ENCODE measurements at places on chromosomes 6 and 20.
A peak's percentile ranks its signal among the peaks of the same experiment; 100 is the strongest.

GRCh38 chr6:108777536-108777935 lies 70.7 kb upstream of the ARMC2 start:
- DNase-seq, result no peak

GRCh38 chr6:36679043-36679833 lies 724 bp downstream of the CDKN1A start:
- peak; percentile 44 for DNase-seq

DNA sequence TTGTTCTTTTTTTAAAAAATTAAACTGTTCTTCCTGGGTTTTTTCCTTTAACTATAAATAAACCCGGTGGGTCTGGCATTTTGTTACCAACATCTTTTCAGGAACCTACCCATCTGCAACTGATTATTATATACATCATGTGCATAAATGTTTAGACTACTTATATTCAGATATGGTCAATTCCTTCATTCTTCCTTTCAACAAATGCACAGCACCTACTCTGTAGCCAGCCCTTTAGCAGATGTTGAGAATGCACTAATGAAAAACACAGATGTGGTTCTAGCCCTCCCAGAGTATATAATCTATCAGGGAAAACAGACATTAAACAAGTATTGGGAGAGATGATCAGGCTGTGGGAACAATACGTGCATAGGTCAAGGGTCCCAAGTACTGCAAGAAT lies 237.1 kb downstream of the UST start:
- no peak for DNase-seq

- peak; percentile 45 for DNase-seq
Observed at GRCh38 chr20:34581341-34582184, 23.0 kb downstream of the MAP1LC3A start.

GRCh38 chr20:50590348-50590664 lies 80.1 kb downstream of the PTPN1 start:
- no peak for DNase-seq

DNA sequence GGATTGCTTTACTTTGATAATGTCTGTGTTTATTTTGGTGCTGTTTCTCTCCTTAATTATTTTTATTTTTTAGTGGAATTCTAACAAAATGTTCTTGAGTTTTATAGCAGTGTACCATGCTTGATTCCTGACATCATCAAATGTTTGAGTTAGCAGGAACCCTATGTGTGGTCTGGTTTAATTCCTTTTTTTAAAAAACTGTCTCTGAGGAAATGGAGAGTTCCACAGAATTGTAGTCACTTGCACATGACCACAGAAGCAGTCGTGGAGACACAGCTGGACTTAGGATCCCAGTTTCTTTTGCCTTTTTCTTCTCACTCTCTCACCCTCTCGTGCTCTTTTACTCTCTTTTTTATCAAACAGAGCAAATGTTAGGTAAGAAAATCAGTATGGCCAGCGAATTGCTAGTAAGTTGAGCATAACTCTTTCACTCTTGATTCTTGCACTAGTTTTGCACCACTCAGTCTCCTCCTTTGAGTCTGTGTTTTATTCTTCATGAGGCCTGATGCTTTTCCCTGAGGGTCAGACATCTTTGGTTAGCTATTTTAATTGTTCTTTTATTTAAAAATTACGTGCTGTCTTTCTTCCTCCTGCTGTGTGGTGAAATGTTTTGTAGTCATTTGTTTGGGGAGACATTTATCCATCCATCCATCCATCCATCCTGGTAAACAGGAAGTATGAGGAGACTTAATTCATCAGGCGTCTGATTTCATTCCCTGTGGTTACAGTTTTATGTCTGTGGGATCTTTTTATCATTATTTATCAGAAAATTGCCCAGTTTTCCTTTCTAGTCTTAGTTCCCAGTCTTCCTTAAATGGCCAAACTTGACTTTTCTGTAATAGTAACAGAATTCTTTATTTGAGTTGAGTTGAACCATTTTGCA lies 83.0 kb downstream of the SCAF8 start:
- DNase-seq, result peak; percentile 38

DNA sequence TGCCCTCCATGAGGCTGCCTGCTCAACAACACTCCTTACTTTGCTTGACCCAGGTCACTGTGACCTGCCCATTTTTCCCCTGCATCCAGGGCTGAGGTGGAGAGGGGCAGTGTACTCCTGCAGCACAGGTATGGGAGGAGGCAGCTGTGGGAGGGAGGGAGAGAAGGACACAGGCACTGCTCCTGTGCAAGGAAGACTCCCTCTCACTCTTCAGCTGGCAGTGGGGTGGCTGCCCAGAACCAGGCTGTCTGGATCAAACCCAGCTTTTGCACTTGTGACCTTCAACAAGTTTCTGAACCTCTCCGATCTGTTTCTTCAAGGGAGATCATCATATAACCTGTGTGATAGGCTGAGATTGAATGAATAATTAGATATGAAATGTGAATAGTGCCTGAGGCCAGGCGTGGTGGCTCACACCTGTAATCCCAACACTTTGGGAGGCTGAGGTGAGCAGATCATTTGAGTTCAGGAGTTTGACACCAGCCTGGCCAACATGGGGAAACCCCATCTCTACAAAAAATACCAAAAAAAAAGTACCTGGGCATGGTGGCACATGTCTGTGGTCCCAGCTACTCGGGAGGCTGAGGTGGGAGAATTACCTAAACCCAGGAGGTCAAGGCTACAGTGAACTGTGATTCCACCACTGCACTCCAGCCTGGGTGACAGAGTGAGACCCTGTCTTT lies 14.1 kb downstream of the TGIF2 start:
- DNase-seq, result no peak

- DNase-seq, result no peak
Observed at GRCh38 chr6:149387779-149388512, 12.1 kb upstream of the SUMO4 start.

DNA sequence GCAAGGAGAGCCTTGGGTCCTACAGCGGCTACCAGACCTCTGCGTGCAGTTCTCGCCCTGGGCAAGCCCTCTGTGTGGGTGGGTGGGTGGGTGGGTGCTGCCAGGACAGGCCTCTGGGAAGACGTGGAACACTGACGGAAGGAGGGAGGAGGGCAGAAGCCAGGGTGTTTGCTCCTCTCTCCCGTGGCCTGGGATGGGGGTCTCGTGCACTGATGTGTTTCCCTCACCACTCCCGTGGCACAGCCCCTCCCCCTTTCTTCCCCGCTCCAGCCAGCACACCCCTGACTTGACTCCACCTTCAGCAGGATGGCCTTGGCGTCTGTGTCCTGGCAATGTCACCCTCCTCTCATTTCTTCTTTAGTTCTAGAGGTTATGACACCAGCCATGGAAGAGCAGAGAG lies 130.0 kb downstream of the CDH26 start:
- DNase-seq, result no peak

DNA sequence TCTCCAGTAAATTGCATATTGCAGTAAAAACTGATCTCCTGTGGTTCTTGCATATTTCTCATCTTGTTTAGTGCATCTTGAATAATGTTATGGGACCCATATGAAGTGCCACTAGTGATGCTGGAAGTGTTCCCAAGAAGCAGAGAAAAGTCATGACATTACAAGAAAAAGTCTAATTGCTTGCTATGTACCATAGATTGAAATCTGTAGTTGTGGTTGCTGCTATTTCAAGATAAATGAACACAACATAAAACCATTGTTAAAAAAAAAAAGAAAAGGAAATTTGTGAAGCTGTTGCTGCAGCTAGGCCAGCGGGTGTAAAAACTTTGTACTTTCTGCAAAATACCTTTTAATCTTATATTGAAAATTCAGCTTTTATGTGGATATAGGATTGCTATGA lies 304.5 kb downstream of the PHF3 start:
- no peak for DNase-seq

DNA sequence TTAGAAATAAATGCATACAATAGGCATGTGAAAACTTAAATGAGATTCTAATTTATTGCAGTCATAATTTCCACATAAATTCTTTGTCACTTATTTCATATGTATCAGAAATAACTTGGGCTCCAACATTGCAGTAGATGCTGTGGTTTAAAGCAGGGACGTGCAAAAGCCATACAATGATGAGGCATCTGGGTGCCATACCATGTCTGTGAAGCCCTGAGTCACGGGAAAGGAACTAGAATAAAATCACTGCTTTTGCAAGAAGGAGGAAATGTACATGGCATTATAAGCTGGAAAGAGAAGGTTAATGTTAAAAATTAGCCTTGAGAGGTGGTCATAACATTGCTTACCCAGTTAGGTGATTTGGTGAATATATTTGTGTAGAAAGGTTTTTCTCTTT lies 180.4 kb downstream of the SASH1 start:
- DNase-seq, result no peak

DNA sequence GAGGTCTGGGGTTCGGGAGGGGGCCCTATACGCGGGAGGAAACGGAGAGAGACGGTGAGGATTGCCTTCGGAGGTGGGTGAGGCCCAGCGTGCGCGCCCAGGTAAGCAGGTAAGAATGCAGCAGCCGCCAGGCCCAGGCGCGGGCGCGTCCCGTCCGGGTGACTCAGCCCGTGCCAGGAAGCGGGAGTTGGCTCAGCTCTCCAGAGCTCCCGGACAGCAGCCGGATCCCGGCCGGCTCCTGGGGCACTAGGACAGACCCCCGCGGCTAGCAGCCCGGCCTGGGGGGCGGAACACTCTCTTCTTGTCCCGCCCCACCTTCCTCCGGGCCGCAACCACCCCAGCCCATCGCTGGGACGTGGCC lies 1.5 kb upstream of the MDFI start:
- DNase-seq, result no peak

DNA sequence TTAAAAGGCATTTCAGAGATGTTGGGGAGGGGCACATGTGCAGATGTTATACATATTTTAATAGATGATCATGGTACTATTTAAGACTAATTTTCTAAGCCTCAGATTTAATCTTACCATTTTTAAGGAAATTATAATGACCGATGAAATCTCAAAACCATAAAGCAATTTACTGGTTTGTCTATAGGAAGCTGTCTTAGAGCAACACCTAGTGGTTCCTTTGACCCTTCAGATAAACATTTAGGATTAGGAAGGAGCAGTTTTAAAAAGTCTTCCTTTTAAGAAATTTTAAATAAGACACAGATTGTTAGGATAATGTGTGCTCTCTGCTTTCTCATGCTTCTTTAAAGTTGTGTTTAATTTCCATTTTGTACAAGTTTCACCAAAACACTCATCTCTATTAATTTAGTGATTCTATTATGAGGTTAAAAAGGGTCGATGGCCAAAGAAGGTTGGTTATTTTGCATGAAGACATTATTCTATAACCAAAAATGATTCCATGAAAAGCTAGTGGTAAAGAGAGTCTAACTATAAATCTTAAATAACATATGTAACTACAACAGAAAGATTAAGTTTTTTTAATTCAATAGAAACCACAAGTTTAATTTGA lies 376.4 kb downstream of the HACE1 start:
- no peak for DNase-seq

- DNase-seq, result peak; percentile 72
Observed at GRCh38 chr20:9615766-9616454, 101.5 kb downstream of the LAMP5 start.

DNA sequence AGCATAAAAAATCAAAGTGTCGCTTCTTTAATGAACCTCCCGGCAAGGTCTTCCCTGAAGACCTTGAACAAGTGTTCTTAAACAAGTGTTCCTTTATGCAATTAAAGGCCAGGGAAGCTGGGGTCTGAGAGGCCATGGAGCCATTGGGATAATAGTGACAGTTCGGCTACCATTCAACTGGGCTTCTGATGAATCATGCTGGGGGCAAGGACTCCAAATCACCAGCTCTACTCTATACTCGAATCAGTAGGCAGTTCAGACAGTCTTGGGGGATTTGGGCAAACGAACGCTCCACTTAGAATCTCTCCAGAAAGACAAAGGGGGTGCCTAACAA lies 34.7 kb upstream of the EZR start:
- DNase-seq, result no peak

GRCh38 chr20:63690003-63690897 lies 6.2 kb upstream of the TNFRSF6B start:
- DNase-seq, result no peak

DNA sequence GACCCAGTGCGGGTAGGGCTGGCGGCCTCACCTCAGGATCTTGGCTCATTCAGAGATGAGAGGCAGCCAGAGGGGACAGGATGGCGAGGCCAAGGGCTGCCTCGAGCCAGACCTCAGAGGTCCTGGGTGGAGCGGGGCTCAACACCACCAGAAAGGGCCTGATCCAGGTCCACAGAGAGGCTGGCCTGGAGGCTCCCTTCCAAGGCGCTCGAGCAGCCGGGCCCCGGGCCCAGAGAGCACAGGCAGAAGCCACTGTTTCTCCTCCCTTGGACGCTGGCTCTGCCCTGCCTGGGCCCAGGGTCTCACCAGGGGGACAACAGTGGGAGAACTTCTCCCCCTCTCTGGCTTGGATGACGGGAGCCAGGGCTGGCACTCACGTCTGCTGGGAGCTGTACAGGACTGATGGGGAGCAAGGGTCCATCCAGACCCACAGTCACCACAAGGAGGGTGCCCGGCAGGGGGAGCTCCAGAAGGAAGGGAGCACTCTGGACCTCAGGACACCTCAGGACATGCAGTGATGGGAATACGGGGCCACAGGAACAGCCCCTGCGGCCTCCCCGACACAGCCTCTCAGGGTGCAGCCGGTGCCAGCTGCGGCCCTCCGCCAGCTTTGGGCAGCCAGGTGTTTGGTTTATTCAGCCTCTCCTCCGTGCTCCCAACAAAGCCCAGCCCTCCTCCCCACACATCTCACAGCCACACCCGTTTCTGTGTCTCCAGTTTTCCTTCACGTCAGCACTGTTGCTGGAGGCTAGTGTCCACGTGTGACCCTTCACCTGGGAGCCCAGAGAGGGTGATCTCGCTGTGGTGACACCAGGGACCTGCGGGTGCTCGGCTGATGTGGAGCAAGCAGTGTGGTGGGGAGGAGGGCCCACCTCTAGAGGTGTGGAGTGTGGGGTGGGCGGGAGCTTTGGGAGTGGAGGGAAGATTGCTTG lies 8.7 kb downstream of the RPS21 start:
- no peak for DNase-seq

DNA sequence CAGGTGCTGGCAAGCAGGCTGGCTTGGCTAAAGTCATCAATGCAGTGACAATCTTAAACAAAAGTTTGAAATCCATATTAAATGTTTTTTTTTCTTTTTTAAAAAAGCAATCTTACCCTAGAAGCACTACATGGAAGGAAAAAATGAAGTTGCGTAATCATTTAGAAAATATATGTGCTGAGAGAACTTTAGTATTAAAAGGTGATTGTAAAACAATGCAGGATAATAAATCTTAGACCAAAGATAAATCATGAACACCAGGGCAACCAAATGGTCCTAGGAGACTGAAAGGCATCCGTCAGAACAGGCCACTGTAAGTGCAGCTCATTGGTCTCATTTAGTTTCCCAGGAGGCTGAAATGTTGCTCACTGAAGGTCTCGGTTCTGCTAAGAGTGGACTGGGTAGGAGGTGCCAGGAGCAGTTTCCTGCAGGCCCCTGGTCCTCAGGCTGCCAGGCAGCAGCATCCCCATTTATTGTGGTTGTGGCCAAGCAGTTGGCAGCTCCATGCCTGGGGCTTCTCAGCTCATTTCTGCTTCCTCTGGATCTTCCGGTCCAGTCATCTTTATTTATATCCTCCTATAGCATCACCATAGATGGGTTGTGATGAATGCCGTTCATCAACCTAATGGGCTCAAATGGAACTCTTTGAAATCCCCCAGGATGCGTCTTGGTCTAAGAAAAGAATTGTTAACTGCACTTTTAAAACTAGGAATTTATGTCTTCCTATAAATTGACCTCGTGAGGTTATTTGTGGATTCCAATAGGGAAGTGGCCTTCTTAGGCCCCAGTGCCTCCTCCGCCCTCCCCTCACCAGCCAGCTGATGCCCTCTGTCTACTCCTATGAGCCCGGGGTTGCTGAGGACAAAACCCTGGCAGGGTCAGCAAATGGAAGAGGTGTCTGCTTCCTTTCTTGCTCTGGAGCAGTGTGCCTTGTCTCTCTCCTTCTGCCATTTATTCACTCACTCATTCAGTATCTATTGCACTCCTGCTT lies 269.0 kb downstream of the UST start:
- peak; percentile 71 for DNase-seq

Measured in inflammatory macrophage treated with lipopolysaccharide for 1 hour (primary cell).